Kidney epithelial cell (primary cell): ENCODE measurements at places on chromosomes 11 and 22.

DNA sequence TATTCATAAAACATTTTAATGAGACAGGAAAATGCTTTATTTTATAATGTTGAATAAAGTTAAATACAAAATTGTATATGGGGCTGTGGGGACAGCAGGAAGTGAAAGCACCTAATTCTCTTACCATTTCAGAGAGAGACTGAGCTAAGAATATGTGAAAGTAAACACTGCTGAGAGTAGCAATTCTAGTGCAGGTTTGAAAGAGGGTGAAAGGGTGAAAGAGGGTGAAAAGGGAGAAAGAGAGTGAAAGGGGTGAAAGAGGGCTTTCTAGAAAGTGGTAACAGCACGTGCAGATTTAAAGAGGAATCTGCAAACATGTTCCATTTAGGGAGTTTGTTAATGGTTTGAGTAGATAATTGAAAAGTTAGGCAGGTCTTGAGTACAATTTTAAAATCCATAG, 652.0 kb upstream of the CCDC90B start:
- DNase-seq = no peak

- no peak for DNase-seq
Observed at GRCh38 chr22:32830473-32830872, 29.0 kb downstream of the TIMP3 start.

DNA sequence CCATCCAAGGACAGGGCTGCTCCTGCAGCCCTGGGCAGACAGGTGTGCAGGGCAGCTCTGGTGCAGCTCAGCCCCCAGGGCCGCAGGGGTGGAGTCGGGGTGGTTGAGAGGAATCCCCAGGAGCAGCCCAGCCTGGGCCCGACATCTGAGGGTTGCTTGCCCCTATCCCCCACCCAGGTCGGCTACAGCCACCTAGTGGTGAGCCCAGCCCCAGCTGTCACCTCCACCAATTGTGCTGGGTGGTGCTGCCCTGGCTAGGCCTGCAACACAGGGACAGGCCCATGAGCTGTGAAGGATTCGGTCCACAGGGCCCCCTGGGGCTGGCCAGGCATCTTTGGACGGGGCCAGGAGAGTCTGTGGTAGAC, 29.6 kb downstream of the RTN4R start:
- DNase-seq = no peak

GRCh38 chr22:42860968-42861367, 3.9 kb upstream of the ARFGAP3 start:
- no peak for DNase-seq

DNA sequence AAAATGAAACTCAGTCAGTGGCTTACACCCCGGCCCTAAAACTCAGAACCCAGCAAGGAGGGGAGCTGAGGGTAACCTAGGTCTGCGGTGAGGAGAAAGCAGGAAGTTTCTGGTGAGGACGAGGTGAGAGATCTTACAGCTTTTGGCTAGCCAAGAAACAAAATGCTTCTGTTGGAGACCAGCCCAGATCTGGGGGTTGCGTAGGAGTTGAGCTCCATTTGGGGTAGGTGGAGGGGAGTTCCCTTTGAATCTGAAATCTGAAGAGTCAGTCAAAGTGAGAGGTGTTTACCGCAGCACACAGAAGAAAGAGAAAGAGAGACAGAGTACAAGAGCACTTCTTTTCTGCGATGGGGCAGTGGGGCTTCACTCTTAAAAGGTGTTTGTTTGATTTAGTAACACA, 29.6 kb downstream of the EHF start:
- DNase-seq = no peak

- DNase-seq = no peak
Observed at GRCh38 chr11:121533601-121534000, 80.8 kb upstream of the SORL1-AS1 start.

- DNase-seq = no peak
Observed at GRCh38 chr22:32745251-32745995, 56.1 kb upstream of the TIMP3 start.

GRCh38 chr11:123056835-123057491, 5.0 kb downstream of the HSPA8 start:
- DNase-seq = no peak

DNA sequence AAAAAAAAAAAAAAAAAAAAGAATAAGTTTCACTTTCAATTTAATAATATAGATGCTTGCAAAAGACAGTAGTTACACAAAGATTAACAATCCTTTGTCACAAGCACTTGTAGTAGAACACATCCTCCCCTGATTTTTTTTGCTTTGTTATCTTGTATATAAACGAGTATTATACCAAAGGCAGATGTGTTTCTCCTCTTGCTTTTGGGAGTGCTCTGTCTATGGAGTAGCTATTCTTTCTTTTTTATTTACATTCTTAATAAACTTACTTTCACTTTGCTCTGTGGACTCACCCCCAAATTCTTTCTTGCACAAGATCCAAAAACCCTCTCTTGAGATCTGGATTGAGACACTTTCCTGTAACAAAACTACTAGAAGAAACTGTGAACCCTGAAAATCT, 3.4 kb upstream of the MRPL16 start:
- no peak for DNase-seq

DNA sequence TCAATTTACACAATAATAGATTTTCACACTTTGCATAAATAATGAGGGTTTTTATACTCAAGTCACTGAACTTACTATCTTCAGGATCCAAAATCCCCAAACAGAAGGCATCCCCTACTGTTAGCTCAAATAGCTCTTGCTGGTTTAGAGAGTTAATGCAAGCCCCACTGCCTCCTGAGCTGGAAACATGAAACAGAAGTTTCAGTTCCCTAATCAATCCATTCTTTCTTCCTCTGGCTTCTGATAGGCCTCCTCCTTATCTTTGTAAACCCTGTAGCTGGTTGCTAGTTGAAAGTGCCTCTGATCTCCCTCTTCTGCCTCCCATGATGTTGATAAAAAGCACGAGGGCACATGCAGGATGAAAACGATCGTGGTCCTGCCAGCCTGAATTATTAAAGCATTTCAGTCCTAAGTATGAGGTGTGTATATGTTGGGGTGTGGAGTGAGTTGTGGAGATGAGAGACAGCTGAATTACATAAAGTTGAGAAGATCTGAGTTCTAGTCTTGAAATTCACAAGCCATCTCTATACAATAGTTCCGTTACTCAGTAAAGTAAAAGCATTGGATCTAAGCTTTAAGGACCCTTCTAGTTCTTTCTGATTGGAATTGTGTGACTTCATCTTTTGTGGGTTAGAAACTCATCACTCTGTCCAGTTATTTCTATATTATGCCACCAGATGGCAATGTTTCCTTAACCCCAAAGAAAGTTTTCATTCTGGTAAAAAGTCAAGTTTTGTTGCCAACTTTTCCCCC, 35.0 kb upstream of the EHF start:
- DNase-seq = no peak

GRCh38 chr11:44596525-44597276, 31.2 kb downstream of the CD82 start:
- no peak for DNase-seq

- no peak for DNase-seq
Observed at GRCh38 chr22:49658902-49659280, 168.8 kb downstream of the BRD1 start.

GRCh38 chr11:8765294-8765693, 82.7 kb downstream of the RPL27A start:
- no peak for DNase-seq

DNA sequence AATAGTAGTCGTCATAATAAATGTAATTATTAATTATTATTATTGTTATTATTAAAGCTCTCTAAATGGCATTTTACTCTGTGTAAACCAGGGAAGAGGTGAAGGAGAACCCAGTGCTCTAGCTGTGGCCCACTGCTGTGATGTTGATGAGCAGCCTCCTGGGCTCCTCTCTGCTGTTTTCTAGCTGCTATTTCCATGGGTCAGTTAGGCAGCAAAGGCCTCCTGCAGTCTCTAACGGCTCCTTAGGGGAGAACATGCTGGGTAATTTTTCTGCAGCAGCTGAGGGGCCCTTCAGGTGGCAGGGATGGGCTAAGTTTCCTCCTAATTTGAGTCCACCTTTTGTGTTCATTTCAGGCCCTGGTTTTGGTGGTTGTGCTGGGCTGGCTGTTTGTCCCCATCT, 24.6 kb downstream of the SLC5A1 start:
- no peak for DNase-seq

DNA sequence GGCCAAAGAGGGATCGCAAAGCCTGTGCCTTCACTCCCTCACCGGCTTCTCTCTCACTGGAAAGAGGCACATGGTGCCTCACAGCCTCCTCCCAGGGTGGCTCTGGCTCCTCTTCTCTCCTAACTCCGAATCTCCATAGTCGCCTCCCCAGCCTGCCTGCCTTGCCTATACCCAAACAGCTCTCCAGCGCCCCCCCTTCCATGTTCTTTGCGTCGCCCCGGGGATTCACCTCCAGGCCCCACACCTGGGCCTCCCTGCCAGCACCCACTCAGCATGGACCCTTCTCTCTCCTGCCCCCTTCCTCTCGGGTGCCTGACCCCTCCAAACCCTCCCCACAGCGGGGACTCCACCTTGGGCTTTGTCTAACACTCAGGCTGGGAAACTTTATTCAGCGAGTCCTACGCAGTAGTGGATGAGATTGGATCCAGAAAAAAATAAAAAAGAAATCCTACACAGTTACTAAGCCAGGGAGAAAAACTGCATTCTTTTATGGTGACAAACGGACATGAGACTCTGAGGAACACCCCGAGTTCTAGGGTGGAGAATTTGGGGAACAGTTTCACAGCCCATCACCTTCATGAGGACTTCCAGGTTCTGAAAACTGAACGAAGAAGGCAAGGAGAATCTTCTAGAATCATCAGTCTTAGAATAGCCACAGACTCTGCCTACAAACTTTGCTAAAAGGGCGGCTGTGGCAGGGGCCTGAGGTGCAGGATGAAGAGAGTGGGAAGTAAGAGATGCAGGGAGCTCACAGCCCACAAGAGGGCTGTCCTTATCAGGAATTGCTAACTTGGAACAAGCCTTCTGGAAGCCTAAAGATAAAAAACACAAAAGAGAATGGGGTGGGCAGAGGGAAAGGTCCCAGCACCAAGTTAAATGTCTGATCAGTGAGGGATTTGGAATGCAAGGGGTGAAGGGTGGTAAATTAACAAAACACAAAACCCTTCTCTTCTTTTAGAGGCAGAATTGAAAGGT, 5.3 kb downstream of the PPM1F start:
- DNase-seq = no peak

DNA sequence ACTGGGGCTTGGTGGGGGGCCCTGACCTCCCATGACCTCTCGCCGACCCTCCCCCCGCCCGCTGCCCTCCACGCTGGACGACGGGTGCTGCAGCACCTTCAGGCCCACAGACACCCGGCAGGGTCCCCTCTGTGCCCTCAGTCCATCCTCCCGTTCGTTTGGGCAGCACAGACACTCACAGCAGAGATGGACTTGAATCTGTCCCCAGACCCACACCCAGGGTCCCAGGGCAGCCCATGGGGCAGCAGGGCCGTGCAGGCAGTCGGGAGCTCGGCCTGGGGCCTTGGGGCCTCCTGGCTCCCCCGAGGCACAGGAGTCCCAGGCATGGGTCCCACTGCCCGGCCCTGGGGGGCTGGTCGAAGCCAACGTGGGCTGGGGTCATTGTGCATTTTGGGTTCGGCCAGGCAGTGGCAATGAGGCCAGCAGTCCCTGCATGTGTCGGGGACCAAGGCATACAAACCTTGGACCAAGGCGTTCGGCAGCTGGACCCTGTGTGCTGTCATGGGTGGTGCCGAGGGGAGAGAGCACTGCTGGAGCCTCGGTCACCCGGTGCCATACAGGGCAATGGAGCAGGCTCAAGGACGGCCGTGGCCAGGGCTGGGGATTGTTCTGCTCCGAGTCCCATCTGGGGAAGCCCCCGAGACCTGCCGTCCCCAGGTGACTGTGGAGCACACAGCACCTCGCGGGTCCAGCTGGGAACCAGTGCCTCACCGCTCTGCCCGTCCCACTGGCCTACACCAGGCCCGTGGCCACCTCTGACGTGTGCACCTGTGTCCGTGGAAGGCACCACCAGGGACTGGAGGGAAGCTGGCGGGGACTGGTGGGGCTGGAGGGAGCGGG, 19.3 kb upstream of the BRSK2 start:
- no peak for DNase-seq

- DNase-seq = peak; percentile 72
Observed at GRCh38 chr22:33401291-33401690, 343.1 kb upstream of the SYN3 start.

DNA sequence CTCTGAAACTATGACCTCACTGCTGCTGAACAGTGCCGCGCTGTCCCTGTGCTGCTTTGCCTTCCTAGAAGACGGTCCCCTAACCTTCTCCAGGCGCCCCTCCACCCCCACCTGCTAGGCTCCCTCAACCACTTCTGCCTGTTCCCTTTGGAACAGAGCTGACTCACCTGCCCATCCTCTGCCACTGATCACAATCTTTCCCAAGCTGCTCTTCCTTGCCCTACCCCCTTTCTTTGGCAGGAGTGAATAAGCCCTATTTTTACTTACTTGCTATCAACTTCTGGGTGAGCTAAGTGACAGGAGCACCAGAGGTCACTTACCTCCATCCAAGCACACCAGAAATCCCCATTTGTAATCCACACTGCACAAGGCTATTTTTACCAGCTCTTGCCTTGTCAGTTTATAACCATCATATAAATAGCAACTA, 116.0 kb upstream of the BID start:
- DNase-seq = no peak

- no peak for DNase-seq
Observed at GRCh38 chr22:21943571-21944448, 8.8 kb downstream of the PPM1F start.
